Pulmonary artery endothelial cell (primary cell): ENCODE measurements at places on chromosomes 5 and 9.

DNA sequence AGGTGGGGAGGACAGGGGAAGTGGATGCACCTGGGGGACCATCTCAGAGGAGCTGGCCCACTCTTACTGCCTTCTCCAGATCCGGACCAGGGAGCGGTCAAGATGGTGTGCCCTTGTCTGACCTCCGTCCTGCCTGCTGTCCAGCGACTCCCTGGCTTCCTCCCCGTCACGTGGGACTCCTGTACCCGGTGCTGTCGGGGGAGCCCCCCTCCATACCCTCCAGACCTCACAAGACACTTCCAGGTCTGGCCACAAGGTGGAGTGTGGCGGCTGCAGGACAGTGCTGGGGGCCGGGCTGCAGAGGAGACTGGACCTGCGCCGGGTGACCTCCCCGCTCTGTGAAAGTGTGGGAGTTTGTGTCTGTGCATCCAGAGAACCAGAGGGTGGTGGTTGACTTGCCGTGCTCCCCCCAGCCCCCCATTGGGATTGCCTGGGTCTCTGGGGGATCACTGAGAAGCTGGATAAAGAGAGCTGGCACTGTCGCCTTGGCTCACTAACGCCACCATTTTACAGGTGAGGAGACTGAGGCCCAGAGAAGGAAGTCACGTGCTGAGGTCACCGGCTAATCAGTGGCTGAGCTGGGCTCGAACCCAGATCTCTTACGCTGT is 1.9 kb upstream of the CRB2 start:
- no peak for DNase-seq

- DNase-seq, result no peak
Observed at GRCh38 chr9:70607926-70608325, 193.5 kb upstream of the KLF9 start.

DNA sequence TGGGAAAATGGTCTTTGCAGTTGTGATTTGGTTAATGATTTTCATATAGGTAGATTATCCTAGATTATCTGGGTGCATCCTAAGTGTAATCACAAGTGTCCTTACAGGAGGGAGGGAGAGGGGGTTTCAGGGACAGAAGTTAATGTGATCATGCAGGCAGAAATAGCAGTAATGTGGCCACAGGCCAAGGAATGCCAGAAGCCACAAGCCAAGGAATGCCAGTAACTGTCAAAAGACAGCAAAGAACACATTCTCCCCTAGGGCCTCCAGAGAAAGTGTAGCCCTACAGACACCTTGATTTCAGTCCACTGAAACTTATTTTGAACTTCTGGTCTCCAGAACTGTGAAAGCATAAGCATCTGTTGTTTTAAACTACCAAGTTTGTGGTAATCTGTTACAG is 2074.5 kb downstream of the MAT2B start:
- no peak for DNase-seq

- no peak for DNase-seq
Observed at GRCh38 chr9:27645161-27645840, 72.0 kb upstream of the C9orf72 start.

DNA sequence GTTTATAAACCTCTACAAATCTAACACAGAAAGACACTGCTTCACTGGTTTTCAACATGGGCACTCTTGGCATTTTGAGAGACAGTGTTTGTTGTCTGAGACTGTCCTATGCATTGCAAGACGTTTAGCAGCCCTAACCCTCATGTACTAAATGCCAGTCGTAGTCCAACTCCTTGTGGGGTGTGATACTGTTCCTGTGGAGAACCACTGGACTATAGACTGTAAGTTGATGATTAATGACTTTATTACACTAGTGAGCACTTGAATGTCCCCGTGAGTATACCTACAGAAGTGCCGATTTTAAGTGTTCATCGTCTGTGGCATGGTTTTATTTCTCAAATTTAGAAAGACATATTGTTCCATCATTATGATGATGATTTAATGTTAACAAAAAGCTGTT is 46.2 kb downstream of the RECK start:
- no peak for DNase-seq

GRCh38 chr5:146071171-146071570 is 34.2 kb downstream of the PLAC8L1 start:
- DNase-seq, result no peak

DNA sequence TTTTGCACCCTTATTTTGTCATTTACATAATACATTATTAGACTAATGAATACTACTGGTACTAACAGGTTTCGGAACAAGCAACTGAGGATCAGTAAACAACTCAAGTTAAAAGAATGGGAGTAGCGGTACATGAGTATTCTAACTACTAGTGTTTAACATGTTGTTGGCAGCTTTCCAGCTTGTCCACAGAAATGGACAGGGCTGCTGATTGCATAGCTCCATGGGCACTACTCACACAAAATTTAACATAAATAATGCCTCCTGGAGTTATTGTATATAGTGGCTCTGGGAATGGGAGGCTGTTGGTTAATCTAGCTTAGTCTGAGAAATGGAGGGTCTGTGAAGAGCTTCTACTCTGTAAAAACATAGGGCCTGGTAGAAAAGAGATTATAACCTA is 6.7 kb downstream of the NCBP1 start:
- no peak for DNase-seq

DNA sequence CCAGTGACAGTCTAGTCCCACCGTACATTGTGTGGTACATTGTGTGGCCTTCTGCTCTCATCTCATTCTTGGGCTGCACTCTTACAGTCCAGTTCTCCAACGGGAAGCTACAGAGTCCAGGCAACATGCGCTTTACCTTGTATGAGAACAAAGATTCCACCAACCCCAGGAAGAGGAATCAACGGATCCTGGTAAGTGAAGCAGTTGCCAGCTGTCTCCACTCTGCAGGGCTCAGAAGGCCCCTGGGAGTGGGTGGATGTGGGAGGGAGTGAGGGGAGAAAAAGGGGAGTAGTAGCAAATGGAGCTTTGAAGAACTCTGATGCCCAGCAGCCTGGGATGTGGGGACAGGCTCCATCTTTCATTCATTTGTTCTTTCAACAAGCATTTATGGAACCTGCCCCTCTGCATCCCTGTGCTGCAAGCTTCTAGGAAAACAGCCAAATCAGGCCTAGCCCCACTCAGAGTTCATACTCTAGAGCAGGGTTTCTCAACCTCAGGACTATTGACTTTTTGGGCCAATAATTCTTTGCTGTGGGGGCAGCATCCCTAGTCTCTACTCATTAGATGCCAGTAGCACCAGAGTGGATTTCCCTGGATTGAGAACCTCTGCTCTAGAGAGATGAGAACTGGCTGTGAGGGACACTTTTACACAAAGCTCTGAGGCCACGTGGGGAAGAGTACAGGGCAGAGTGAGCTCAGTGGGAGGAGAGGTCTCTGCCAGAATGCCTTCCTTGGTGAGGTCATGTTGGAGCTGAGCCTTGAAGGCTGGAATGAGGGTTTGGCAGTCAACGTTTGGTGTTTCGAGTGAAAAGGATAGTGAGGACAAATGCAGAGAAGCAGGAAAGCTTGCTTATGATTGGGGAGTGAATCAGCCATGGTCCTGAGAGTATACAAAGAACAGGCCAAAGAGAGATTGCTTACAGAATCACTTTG is 1.1 kb downstream of the POLR1E start:
- DNase-seq, result no peak

DNA sequence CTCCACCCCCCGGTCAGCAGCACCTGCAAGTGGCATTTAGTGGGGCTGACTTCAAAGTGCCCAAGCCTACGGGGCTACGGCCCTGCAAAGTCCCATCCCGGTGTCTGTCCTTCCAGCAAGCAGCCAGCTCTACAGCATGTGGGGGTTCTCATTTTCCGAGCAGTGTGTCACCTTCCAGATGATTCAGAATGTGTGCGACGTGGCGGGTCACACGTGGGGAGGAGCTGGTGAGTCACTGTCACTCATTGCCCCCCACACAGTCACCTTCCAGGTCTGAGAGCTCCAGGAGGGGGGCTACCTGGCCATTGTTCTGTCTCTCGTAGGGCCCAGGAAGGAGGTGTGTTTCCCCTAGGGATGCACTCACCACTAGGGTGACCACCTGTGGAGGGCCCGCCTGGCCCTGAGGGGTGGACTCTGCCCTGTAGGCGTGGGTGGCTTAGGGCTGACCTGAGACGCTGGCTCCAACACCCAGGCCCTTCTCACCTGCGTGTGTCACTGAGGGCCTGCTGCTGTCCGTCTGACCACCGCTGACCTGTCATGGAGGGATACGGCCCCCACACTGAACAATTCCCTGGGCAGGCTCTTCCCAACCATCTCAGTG is 70.2 kb downstream of the SEMA4D start:
- no peak for DNase-seq

- no peak for DNase-seq
Observed at GRCh38 chr5:160629003-160629402, 207.3 kb downstream of the PTTG1 start.

DNA sequence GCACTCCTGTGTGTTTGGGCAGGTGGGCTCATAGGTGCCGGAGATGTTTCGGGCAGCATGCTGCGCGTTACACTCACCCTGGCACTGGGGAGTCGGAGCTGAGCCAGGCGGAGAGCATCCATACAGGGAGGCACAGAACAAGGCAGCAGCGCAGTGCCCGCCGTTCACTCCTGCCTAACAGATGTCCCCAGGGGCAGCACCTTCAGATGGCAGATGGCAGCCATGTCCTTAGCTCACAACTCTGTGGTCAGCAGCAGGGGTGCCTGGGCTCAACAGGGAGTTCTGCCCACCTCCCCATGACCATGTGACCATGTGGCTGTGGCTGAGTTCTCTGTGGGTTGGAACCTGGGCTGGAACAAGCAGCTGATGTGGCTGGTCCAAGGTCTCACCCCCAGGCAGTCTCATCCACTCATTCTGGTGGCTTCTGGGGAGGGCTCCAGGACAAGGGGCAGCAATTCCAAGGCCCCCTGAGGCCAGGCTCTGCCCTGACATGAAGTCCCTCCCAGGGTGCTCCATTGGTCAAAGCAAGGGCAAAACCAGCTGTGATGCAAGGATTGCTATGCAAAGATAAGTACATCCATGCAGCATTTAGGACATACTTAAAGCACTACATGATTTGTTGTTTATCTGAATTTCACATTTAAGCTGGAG is 64.2 kb downstream of the MRPL36 start:
- DNase-seq, result no peak

GRCh38 chr5:157504053-157504452 is 44.0 kb downstream of the NIPAL4 start:
- DNase-seq, result no peak

DNA sequence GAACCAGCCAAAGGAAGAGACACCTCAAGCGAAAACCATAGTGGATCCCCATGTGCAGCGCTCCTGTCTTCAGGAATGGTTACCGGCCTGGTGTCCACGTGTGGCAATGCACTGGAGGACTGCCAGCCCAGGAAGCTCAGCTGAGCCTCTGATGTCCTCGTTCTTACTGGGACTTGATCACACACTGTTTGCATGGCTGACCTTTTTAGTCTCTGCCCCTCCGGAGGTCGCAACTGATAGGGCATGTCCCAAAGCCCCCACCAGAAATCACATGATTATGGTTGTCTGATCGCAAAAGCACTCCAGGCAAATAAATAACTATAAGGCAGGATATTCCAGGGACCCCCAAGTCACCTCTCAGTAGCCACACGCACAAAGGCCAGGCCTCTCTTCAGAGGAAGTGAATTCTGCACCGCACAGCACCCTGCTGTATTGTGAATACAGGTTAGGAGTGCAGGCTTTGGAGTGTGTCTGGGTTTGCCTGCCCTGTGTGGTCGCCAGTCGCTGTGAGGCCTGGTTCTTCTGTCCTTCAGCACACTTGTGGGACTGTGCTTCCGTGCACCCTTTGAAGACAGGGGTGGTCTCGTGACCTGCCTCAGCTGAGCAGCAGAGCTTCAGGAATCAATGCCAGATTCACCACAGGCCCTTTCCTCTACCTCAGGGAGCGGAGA is 13.4 kb upstream of the HABP4 start:
- no peak for DNase-seq

DNA sequence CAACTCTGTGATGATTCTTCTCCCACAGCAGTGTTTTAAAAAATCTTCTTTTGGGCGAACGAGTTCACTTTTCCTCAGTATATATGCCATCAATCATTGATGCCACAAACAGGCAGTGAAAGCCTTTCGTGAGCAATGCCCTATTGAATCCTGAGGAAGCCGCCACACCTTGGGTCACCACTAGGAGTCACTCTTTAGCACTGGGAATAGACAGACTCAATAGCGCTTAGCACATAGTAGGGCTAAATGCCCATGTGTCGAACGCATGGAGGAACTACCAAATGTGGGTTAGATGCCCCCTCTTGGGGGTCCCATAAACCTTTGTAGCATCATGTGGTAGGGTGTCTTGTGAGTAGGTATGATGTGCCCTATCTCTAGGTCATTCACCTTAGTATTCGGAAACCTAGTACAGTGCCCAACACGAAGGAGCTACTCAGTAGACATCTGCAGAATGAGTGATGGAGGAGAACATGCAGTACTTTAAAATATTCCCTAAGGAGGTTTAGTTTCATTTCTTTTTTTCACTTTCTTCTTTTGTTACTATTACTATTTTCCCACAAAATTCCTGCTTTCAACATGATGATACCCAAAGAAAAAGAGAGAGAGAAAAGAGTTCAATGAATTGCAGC is 603.7 kb downstream of the BNC2 start:
- DNase-seq, result no peak

- no peak for DNase-seq
Observed at GRCh38 chr9:37700131-37700530, 49.4 kb downstream of the FRMPD1 start.

GRCh38 chr5:173740400-173740799 is 124.0 kb upstream of the BOD1 start:
- no peak for DNase-seq

- DNase-seq, result no peak
Observed at GRCh38 chr9:12448246-12448645, 244.9 kb upstream of the TYRP1 start.

- no peak for DNase-seq
Observed at GRCh38 chr5:88188458-88189132, 80.0 kb downstream of the TMEM161B start.

DNA sequence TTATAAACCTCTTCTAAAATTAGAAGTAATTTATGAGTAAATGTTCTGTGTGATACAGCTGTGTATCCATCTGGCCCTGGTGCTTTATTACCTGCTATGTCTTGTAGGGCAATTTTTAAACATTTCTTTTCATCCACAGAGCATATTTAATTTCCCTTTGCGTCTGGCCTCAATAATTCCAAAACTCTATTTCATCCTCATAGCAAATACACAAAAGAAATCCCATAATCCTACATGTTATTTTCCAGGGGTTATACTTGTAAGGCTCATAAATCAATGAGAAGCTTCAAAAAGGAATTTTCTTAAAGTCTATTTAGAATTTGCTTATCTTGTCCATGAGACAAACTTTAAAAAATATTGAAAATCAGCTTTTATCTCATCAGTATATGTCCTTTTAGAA is 167.0 kb downstream of the TTC39B start:
- DNase-seq, result no peak

DNA sequence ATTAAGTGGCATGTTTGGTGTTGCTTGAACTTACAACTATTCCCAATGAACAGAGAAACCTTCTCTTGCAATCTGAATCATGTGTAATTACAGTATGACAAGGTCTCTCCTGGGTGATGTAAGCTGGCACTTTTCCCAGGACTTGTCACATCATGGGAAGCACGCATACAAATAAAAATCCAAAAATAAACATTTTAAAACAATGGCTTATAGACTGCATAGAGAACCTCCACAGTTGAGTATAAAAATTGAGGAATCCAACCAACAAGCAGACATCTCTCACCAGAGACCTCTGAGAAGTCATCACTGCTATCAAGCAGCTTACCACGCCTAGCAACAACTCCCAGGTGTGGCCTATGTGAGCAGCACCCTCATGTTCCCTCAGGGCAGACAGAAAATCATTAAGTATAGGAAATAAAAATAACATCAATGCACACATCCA is 3.9 kb downstream of the MLLT3 start:
- peak; percentile 66 for DNase-seq
